ENCODE measurements at places on chromosomes 7 and 10.

- DNase-seq, result no peak
Measured at GRCh38 chr10:76572021-76572420, 1065.6 kb downstream of the KCNMA1 start.

- no peak for DNase-seq
Measured at GRCh38 chr7:148256433-148256832, 334.1 kb upstream of the C7orf33 start.

GRCh38 chr7:158374146-158374545, 213.5 kb downstream of the PTPRN2 start:
- DNase-seq, result no peak

DNA sequence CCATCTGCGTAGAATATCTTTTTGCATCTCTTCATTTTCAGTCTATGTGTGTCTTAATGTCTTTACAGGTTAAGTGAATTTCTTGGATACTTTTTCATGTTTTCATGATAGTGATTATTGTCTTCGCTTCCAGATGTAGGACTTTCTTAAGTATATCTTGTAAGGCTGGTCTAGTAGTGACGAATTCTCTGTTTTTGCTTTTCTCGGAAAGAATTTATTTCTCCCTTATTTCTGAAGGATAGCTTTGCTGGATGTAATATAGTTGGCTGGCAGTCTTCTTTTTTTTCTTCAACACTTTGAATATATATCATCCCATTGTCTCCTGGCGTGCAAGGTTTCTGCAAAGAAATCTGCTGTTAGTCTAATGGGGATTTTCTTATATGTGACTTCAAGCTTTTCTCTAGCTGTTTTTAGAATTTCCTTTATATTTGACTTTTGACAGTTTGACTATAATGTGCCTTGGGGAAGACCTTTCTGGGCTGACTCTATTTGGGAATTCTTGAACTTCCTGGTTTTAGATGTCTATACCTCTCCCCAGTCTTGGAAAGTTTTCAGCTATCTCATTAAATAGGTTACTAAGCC, 14.3 kb downstream of the GTPBP4 start:
- no peak for DNase-seq

DNA sequence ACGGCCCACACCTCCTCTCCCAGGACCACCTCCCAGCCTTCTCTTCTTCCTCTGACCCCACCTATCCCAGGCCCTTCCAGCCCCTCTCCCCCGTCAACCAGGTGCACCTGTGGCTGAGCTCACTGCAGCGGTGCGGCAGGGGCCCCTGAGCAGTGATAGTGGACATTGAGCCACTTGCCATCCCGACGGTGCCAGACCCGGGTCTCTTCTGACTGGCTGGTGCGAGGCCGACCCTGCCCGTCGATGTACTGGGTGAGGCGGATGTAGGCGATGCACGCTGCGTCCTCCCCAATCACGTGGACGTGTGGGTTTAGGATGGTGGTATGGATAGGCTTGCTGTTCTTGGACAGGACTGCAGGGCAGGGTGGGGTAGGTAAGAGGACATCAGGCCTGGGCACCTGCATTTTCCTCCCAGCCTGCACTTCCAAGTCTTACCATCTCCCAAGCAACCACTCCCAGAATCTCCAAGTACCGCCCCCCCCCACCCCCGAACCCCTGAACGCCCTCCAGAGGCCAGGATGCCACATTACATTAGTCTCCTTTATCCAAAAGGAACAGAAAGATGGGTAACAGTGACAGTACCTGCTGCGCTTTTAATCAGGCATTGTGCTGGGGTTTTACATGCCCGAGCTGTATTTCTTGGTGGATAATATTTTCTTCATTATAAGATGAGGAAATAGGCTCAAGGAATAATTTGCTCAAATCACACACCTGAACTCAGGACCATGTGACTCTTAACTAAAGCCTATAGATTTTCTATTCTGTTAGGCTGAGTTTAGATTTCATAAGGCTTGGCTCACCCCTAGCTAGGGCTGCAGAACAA, 3.7 kb upstream of the NDST2 start:
- DNase-seq, result no peak

- no peak for DNase-seq
Measured at GRCh38 chr10:70498970-70499835, 20.6 kb downstream of the PALD1 start.

- no peak for DNase-seq
Measured at GRCh38 chr7:107999779-108000560, 3.0 kb downstream of the LAMB1 start.

- no peak for DNase-seq
Measured at GRCh38 chr7:129150199-129150996, 5.9 kb downstream of the TSPAN33 start.

DNA sequence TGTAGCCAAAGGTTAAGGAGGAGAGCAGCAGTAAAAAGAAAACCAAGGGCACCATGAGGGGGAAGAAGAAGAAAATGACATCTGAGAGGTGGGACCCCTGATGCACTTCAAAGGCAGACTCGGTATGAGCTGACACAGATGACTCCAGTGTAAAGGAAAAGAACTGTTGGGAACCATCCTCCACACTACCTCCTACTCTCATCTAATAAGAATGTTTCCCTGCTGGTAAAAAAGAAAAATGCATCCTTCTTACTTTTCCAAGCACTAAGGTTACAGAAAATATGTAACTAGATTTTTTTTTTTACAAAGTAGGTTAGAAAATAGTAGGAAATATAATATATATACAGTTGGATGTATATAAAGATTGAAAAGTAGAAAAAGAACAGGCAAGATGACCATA, 16.9 kb downstream of the TAS2R41 start:
- no peak for DNase-seq

Data from iPS DF 6.9 (cell line).